Ureter (tissue), 1 donor: ENCODE measurements at places on chromosomes 6 and 20. TPM values are rescaled to one million over a fixed set of nuclear protein-coding genes. Genes with fewer than 3 reads are reported as not detected.

The MTO1 gene
- 42.5 TPM for total RNA-seq

The DDX43 gene
- total RNA-seq: 0.94 TPM

The LRRN4 gene
- total RNA-seq: not detected

The BPIFB2 gene
- not detected for total RNA-seq

GRCh38 chr6:152221806-152222628 is 414.5 kb downstream of the ESR1 start:
- no peak for DNase-seq

GRCh38 chr6:44267252-44267651 is 1.9 kb upstream of the NFKBIE start:
- no peak for DNase-seq

DNA sequence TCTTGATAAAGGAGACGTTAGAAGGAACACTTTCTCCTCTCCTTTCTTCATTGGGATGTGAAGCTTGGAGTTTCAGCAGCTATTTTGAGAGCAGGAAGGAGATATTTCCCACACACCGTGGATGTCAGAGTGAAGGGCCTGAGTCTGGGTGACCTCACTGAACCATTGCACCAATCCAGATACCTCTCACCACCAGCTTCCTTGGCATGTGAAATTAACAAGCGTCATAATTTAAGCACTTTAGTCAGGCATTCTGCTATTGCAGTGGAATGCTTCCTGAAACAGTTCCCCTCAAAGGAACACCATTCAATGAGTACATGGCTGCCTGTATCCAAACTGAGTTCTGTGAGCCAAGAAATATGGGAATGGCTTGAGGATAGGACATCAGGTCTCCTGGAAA is 83.7 kb downstream of the CHMP4B start:
- DNase-seq: no peak

DNA sequence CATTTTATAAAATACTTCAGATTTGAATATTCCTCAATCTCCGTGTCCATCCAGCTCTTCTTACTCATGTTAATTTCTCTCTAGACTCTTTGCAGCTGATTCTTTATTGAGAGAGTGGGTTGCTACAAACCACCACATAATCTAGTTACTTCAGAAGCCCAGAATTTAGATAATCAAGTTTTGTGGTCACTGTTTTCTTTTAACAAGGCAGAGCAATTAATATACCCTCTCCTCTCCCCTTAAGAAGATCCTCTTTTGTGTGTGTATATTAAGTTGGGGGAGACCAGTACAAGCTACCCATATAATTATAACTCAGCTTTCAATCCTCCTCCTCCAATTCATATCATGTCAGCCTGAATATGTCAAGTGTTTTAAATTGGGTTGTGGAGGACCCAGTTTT is 95.1 kb downstream of the IRAK1BP1 start:
- DNase-seq: no peak

GRCh38 chr6:121032268-121033006 is 301.8 kb downstream of the TBC1D32 start:
- DNase-seq: no peak
